Heart left ventricle (tissue), 16 donors: ENCODE measurements at places on chromosomes 12 and 14.

GRCh38 chr12:102865821-102866615 lies 51.0 kb downstream of the PAH start:
- H3K27ac ChIP-seq: no peak overlapping the region
- no peaks in the 10 kb centered on the region for H3K4me1 ChIP-seq
- H3K4me3 ChIP-seq: no peak overlapping the region
- H3K36me3 ChIP-seq: no peaks in the 10 kb centered on the region
- DNase-seq: no peak
- no peaks in the 10 kb centered on the region for H3K27me3 ChIP-seq

GRCh38 chr14:102848830-102849525 lies 71.7 kb downstream of the TRAF3 start:
- no peaks in the 10 kb centered on the region for H3K36me3 ChIP-seq
- H3K27ac ChIP-seq: no peak overlapping the region
- no peaks in the 10 kb centered on the region for H3K27me3 ChIP-seq
- DNase-seq: peak; percentile 34

- no peaks in the 10 kb centered on the region for H3K27me3 ChIP-seq
- no peaks in the 10 kb centered on the region for H3K36me3 ChIP-seq
- no peak for DNase-seq
- H3K4me3 ChIP-seq: no peak overlapping the region
Observed at GRCh38 chr12:41981758-41982157, 162.9 kb downstream of the GXYLT1 start.

- peaks cover 41% of the 10 kb centered on the region for H3K4me1 ChIP-seq
- DNase-seq: no peak
- no peak overlapping the region for H3K27ac ChIP-seq
- no peak overlapping the region for H3K4me3 ChIP-seq
- H3K27me3 ChIP-seq: no peaks in the 10 kb centered on the region
Observed at GRCh38 chr14:87626266-87626665, 366.7 kb downstream of the GALC start.

DNA sequence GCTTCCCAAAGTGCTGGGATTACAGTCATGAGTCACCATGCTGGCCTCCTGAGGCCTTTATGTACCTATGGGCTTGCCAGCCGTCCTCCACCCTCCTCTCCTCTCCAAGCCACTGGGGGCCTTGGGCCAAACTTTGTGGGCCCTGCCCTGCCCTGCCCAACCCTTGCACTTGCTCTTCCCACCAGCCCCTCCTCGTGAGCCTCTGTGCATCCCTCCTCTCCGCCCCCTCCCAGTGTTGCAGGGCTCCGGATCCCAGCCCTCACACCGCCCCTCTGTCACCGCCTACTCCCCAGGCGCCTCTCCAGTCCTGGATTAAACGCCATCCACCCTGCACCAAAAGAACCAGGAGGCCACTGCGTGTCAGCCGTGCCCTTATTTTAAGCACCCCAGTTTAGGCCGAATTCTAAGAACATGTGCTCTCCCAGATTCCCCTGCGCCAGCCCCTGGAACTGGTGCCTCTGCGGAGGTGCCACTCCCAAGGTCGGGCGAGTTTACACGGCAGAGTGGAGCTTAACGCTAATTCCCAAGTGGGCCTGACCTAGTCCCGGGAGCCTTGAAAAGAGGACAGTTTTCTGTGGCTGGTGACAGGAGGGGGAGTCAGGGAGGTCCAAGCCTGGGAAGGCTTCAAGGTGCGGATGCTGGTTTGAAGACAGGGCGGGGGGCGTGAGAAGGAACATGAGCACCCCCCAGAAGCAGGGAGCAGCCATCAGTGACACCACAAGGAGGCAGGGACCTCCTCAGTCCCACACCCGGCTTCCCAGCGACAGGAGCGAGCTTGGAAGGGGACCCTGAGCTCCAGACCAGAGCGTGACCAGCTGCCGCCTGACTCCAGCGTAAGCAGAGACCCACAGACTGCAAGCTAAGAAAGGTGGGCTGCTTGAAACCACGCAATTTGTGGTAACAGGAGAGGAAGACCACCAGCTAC lies 21.2 kb upstream of the CDCA4 start:
- no peaks in the 10 kb centered on the region for H3K36me3 ChIP-seq
- H3K27ac ChIP-seq: no peak overlapping the region
- no peak overlapping the region for H3K4me3 ChIP-seq
- no peak for DNase-seq
- H3K27me3 ChIP-seq: no peaks in the 10 kb centered on the region

GRCh38 chr14:74475678-74476077 lies 17.4 kb downstream of the NPC2 start:
- H3K4me3 ChIP-seq: no peak overlapping the region
- no peak overlapping the region for H3K27ac ChIP-seq
- peaks cover 7% of the 10 kb centered on the region for H3K36me3 ChIP-seq
- H3K27me3 ChIP-seq: no peaks in the 10 kb centered on the region
- no peak for DNase-seq

DNA sequence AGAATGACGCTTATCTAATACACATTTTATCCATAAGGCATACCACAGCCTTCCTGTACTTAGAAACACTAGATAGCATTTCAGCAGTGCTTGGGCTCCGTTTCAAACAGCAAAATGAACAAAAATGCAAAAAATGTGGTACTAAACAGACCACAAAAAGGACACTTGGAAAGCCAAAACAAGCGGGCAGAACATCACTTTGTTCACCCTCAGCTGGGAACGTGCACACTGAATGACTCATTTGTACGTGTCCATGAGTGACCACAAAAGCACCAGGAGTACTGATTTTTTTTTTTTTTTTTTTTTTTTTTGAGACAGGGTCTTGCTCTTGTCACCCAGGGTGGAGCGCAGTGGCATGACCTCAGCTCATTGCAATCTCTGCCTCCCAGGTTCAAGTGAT lies 8.9 kb upstream of the FOXN3 start:
- no peak for DNase-seq
- H3K27me3 ChIP-seq: no peaks in the 10 kb centered on the region
- no peak overlapping the region for H3K4me3 ChIP-seq
- peaks cover 47% of the 10 kb centered on the region for H3K4me1 ChIP-seq

GRCh38 chr12:30952015-30952414 lies 25.5 kb downstream of the TSPAN11 start:
- H3K36me3 ChIP-seq: no peaks in the 10 kb centered on the region
- no peaks in the 10 kb centered on the region for H3K27me3 ChIP-seq
- DNase-seq: no peak

DNA sequence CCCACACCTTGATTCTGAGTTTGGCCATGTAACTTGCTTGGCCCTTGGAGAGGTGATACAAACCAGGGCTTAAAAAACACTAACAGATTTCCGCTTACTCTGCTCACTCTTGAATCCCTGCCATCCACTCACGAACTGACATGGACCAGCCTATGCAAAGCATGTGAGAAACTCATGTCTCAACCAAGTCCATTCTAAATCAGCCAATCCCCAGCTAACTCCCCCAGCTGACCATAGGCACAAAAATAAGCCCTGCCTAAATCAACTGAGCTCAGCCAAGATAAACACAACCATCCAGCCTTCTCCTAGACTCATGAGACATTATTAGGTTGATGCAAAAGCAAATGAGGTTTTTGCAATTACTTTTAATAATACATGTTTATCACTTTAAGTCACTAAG lies 353.9 kb upstream of the TBX3 start:
- H3K36me3 ChIP-seq: no peaks in the 10 kb centered on the region
- no peak overlapping the region for H3K27ac ChIP-seq
- no peak for DNase-seq
- H3K4me3 ChIP-seq: no peak overlapping the region
- no peaks in the 10 kb centered on the region for H3K4me1 ChIP-seq

DNA sequence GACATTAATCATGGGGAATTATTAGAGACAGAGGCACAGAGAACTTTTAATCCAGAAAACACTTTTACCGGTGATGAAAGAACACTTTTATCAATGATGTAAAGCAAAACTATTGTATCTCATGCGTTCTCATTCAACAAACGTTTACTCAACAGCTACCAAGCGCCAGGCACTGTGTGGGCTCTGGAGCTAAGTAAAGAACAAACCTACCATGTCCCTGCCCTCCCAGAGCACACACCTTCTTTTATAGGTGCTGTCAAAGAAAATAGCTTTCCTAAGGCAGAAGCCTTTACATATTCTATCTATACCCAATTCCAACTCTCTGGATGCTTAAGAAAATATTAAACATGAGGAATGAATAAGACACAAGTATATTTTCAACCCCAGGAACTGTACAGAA lies 91.1 kb downstream of the FOXN3 start:
- H3K36me3 ChIP-seq: no peaks in the 10 kb centered on the region
- H3K4me3 ChIP-seq: no peak overlapping the region
- no peak for DNase-seq
- H3K27me3 ChIP-seq: no peaks in the 10 kb centered on the region
- peaks cover 14% of the 10 kb centered on the region for H3K4me1 ChIP-seq
- H3K27ac ChIP-seq: no peak overlapping the region

GRCh38 chr12:122063694-122064024 lies 14.9 kb upstream of the MLXIP start:
- DNase-seq: no peak
- no peaks in the 10 kb centered on the region for H3K27me3 ChIP-seq
- peak overlapping the region; percentile 32 for H3K4me3 ChIP-seq
- H3K4me1 ChIP-seq: peaks cover 50% of the 10 kb centered on the region
- H3K27ac ChIP-seq: peak overlapping the region; percentile 17
- peaks cover 19% of the 10 kb centered on the region for H3K36me3 ChIP-seq

- no peak for DNase-seq
- H3K4me3 ChIP-seq: no peak overlapping the region
- H3K27ac ChIP-seq: no peak overlapping the region
- H3K36me3 ChIP-seq: no peaks in the 10 kb centered on the region
Observed at GRCh38 chr14:104774453-104775072, 21.0 kb downstream of the AKT1 start.

DNA sequence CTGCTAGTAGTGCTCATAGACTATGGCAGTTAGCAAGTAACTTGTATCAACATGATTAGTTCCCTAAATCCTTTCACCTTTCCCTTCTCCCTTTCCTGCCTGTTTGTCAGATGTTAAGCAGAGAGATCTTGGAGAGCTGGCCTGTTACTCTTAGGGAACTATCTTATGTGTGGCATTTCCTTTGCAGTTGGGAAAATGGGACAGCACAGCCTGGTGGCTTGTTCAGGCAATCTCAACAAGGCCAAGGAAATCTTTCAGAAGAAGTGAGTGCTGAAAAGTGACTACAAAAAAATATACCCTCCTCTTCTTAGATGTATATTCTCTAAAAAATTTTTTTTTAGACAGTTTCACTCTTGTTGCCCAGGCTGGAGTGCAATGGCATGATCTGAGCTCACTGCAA lies 7.4 kb downstream of the PARP2 start:
- no peaks in the 10 kb centered on the region for H3K4me1 ChIP-seq
- H3K4me3 ChIP-seq: no peak overlapping the region
- no peak overlapping the region for H3K27ac ChIP-seq
- H3K36me3 ChIP-seq: peaks cover 93% of the 10 kb centered on the region

DNA sequence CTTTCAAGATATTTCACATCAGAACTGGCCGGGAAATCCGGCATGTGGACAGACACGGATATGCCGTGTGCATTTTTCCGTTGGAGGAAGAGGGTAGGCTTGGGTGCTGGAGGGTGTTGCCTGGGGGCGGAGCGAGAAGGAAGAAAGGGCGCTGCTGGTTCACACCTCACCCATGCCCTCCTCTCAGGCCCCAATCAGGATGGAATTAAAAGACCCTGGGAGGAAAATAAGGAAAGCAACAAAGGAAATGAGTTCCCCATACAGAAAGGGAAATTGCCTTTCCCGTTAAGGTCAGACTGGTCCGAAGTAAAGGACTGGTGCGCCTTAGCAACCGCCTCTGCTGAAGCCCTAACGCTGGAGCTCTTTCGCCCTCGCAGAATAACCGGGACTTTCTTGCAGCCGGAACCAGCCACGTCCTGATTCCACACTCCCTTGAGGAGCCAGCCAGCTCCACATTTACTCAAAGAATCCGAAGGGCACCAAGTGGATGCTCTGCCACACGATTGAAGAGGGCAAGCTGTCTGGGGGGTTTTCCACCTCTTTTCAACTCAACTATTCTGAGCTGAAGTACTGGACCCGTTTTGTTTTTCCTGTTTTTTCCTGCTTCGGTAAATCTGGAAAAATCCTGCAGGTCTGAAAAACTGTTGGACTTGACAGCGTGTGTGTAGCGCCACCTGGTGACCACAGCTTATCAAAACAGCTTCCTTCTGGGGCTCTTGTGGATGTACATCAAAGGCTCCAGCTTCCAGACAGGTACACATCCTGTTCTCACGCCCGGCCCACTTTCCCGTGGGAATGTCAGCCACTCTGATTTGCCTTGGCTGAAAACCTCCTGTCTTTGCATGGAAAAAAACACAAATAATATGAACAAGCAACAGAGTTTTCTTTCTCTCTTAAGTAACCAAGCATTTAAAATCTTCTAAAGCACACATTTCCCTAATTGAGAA lies 37.6 kb upstream of the BCL2L14 start:
- H3K36me3 ChIP-seq: no peaks in the 10 kb centered on the region
- peak overlapping the region; percentile 43 for H3K4me3 ChIP-seq
- H3K4me1 ChIP-seq: no peaks in the 10 kb centered on the region
- H3K27ac ChIP-seq: peak overlapping the region; percentile 61
- no peaks in the 10 kb centered on the region for H3K27me3 ChIP-seq
- DNase-seq: peak; percentile 78

DNA sequence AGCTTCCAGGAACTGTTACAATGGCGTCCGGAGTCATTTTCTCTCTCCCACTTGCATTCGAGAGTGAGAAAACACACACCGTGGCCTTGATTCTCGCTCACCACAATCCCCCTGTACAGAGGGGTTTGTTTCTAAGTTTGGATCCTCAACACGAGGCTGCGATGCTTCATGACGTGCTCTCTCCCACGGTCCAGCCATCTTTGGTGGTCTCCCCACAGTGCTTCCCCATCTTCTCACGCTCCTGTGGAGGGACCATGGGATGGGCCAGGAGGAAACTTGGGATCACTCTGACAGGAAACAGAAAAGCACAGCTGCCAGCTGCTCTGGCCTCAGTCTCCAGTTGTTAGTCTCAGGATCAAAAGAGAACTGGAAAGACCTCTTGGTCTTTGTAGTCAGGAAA lies 28.1 kb downstream of the OR10P1 start:
- no peaks in the 10 kb centered on the region for H3K4me1 ChIP-seq
- no peaks in the 10 kb centered on the region for H3K27me3 ChIP-seq
- DNase-seq: no peak
- no peak overlapping the region for H3K4me3 ChIP-seq

GRCh38 chr12:85076688-85077430 lies 40.7 kb downstream of the LRRIQ1 start:
- H3K27me3 ChIP-seq: no peaks in the 10 kb centered on the region
- DNase-seq: no peak
- H3K27ac ChIP-seq: no peak overlapping the region
- no peak overlapping the region for H3K4me3 ChIP-seq
- H3K4me1 ChIP-seq: no peaks in the 10 kb centered on the region

DNA sequence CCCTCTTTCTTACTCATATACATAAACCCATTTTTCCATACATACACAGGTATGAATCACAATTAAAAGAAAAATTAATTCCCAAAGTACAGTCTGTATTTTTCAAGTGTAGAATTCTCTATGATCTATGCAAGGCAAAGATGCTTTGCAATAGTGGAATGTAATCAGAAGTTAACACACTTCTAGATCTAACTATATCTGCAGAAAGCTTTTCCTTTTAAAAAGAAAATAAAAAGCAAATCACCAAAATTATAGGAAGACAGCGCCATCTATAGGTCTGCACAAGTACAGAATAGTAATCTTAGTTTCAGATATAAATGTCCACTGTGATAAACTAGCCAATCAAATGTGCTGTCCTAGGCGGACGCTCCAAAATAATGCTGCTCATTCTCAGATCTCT lies 22.0 kb downstream of the SLC25A21 start:
- H3K36me3 ChIP-seq: no peaks in the 10 kb centered on the region
- H3K27ac ChIP-seq: no peak overlapping the region
- no peaks in the 10 kb centered on the region for H3K4me1 ChIP-seq
- H3K4me3 ChIP-seq: no peak overlapping the region
- no peaks in the 10 kb centered on the region for H3K27me3 ChIP-seq
